ENCODE measurements at places on chromosomes 11 and 22.

DNA sequence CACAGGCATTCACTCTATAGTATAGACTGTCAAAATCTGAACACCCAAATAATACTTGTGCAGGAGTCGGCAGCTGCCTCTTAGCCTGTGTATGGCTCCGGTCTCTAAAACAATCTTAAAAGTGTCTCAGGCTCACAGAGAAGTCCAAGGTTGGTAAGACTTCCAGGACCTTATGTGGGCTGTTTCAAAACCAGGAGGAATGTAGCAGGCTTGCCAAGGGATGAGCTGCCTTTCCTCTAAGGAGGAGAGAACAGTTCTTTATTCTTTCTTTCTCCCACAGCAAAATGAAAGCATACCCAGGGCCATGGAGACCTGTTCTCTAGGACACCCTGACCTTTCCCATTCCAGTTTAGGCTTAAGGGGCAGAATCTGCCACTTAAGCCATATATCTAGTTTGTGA is 176.5 kb downstream of the TRPC6 start:
- DNase-seq = no peak

- DNase-seq = no peak
Observed at GRCh38 chr11:70076461-70076931, 1.6 kb upstream of the ANO1 start.

DNA sequence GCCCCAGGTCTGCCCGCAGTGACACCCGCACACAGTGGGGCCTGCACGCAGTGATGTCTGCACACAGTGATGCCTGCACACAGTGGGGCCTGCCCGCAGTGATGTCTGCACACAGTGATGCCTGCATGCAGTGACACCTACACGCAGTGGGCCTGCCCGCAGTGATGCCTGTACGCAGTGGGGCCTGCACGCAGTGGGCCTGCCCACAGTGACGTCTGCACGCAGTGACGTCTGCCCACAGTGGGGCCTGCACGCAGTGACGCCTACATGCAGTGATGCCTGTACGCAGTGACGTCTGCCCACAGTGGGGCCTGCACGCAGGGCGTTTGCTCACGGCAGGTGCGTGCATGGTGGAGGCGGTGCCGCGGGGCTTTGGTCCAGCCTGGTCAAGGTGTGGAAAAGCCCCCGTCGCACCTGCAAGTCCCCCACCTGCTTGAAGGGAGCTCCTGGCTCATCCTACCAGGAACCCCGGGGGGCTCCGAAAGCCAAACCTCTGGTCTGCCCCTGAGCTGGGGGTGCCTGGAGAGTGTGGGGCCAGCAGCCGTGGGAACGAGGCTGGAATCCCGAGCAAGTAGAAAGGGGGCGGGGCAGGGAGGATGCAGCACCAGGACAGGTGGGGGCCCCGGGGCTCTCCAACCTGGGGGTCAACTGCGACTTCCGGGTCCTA is 8.9 kb upstream of the SYT8 start:
- DNase-seq = no peak

- peak; percentile 14 for DNase-seq
Observed at GRCh38 chr22:46028106-46028991, 51.4 kb upstream of the WNT7B start.

- DNase-seq = peak; percentile 47
Observed at GRCh38 chr11:65366340-65366773, 11.8 kb downstream of the TIGD3 start.

- no peak for DNase-seq
Observed at GRCh38 chr22:26336773-26337172, 92.3 kb upstream of the ASPHD2 start.

DNA sequence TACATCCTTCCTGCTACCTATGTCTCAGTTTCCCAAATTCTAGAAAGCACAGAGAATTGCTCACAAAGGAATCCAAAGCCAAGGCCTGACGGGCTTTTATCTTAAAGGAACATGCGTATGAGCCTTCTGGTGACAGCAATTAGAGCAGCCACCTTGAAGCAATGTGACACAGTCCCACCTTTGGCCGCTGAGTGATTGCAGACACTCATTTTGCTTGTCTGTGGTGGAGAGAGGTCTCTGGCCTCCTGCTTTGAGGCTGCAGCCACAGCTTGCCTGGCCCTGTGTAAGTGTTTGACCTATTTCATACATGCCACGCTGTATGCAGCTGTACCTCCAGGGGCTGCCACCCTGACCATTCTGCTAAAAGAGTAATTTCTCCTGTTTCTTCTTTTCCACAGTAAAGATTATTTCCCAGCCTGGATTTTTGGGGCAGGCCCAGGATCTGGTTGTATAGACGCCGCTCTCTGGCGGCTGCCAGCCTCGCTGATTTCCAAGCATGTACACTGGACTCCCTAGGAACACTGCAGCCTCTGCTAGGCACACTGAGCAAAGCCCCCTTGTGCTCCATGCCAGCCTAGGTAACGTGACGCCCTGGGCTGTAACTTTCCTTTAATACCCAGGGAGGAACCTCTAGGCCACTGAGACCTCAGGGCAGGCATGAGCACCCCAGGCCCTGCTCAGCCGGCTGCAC is 1.1 kb upstream of the TMA7B start:
- DNase-seq = no peak

DNA sequence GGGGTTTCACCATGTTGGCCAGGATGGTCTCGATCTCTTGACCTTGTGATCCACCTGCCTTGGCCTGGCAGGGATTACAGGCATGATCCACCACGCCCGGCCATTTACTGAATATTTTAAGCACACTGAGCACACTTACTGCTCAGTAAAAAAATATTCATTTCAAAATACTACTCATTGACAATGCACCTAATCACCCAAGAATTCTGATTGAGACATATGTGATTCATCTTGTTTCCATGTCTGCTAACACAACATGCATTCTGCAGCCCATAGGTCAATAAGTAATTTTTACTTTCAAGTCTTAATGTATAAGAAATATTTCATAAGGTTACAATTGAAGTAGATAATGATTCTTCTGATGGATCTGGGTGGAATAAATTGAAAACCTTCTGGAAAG is 4.2 kb upstream of the OR52J3 start:
- DNase-seq = no peak

DNA sequence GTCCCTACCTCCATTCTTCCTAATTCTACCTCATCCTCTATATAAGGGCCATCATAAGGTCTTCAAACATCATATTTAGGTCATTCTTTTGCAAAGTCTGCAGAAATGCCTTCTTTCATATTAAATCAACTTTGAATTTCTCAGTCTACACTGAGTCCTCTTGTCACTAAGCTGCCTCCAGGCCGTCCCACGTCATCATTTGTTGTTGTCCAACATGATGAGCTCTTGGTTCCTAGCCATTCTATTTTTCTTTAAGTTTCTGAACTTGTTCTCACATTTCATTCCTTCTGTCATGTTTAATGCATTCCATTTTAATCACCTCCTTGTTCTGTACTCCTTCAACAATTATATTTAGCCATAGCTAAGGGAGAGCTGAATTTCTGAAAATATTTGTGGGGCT is 59.2 kb upstream of the PGR start:
- DNase-seq = no peak

GRCh38 chr11:35974882-35975589 is 31.2 kb downstream of the LDLRAD3 start:
- DNase-seq = no peak

GRCh38 chr22:33110562-33111163 is 52.5 kb upstream of the SYN3 start:
- no peak for DNase-seq

DNA sequence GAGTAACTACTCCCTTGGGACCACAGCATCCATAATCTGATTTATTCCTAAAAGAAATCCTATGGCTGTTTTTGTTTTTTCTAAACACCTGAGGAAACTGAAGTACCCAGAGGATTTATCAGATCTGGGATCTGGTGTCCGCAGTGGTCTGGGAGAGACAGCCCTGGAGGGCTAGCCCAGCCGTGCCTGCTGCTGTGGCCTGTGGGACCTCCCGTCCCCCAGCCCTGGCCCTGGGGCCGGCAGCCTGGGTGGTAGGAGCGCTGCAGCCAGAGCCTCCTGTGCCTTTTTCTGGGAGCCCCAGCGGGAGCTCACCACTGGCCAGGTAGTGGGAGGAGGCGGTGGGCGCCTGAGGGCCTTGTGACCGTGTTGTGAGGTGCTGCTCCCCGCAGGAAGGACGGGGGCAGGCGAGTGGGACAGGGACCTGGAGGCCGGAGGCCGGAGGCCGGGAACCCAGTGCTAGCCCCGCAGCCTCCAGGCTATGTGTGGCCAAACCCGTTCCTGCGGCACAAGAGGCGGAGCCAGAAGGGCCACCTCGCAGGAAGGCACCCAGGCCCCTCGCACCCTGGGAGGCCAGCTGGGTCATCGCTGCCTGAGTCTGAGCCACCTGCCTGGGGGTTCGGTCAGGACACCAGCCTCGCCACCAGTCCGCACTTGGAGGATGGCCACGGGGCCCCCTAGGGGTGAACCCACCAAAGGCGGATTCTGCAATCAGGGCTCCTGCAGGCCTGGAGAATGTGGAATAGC is 18.2 kb upstream of the C11orf96 start:
- no peak for DNase-seq
